T-helper 1 cell (primary cell): ENCODE measurements at places on chromosomes 7 and 10.

DNA sequence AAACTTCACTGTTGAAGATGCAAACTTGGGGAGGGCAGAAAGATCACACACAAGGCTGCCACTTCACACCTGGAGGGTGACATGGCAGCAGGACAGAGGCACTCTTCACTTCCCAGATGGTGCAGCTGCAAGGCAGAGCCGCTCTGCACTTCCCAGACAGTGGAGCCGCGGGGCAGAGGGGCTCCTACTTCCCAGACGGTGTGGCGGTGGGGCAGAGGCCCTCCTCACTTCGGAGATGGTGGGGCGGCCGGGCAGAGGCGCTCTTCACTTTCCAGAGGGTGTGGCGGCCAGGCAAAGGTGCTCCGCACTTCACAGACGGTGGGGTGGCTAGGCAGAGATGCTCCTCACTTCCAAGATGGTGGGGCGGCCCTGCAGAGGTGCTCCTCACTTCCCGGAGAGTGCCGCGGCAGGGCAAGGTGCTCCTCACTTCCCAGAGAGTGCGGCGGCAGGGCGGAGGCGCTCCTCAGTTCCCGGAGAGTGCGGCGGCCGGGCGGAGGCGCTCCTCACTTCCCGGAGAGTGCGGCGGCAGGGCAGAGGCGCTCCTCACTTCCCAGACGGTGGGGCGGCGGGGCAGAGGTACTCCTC is 58.3 kb upstream of the PPP1R9A start:
- DNase-seq = no peak

- no peak for DNase-seq
These were observed 203.5 kb downstream of the RNLS start for GRCh38 chr10:88379575-88379974.

- DNase-seq = no peak
These were observed 55.2 kb downstream of the FHIP2A start for GRCh38 chr10:114876602-114877300.

DNA sequence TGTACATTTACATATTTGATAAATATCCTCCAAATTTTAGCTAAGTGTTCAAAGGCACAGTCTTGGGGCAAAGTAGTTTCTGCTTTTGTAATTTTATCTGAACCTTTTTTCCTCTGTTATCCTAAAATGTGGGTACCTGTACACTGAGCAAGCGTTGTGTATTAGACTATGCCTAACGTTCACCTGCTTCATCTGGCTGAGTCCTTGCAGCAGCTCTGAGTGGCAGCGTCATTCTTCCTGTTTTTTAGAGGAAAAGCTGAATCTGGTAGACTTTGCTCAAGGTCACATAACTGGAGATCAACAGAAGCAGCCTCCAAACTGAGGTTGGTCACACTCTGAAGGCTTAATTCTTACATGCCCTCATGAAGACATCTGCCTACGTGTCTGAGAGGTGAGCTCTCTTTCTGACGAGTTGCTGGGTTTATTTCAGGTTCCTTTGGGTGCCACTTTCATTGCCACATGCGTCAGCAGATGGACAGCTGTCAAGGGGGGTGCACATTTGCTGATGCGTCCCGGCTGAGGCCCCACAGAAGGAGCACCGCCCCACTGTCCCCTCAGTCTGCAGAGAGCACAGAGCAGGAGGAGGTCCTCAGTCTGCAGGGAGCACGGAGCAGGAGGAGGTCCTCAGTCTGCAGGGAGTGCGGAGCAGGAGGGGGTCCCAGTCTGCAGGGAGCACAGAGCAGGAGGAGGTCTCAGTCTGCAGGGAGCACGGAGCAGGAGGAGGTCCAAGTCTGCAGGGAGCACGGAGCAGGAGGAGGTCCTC is 406.5 kb upstream of the SHH start:
- no peak for DNase-seq

DNA sequence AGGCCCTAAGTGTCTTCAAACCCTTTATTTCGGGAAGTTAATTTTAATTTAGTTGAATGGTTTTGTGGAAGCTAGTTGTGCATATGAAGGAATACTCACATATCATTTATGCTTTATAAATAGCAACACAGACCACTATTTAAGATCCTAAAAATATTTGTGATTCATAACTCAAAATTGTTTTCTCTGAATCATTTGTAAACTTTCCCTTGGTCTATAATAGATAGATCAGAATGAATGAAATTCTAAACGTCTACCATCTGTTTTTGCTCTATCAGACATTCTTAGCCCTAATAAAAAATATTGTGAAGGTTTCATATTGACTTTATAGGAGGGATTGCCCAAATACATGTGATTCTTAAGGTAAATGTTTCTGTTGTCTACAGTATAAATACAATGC is 43.5 kb downstream of the LOXL4 start:
- no peak for DNase-seq

- DNase-seq = no peak
These were observed 102.9 kb downstream of the ELAPOR2 start for GRCh38 chr7:86956567-86956966.

- DNase-seq = no peak
These were observed 178.7 kb upstream of the PRSS58 start for GRCh38 chr7:142436601-142437000.

DNA sequence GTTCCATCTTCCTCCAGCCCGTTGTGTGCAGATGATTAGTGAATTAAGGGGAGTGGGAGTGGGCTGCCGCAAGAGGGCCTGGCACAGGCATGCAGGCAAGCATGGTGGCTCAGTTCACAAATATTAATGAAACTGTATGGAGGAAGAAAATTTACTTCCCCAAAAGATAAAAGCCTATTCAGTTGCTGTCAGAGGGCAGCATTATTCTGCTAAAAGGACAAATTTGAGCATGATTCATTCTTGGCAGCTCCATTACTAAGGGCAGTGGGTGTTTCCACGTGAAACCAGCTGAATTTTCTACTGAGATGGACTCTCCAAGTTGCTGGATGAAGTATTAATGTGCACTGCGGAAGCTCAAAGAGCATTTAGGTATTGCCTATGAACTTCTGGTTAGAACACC is 90.9 kb upstream of the WDR11 start:
- DNase-seq = no peak

DNA sequence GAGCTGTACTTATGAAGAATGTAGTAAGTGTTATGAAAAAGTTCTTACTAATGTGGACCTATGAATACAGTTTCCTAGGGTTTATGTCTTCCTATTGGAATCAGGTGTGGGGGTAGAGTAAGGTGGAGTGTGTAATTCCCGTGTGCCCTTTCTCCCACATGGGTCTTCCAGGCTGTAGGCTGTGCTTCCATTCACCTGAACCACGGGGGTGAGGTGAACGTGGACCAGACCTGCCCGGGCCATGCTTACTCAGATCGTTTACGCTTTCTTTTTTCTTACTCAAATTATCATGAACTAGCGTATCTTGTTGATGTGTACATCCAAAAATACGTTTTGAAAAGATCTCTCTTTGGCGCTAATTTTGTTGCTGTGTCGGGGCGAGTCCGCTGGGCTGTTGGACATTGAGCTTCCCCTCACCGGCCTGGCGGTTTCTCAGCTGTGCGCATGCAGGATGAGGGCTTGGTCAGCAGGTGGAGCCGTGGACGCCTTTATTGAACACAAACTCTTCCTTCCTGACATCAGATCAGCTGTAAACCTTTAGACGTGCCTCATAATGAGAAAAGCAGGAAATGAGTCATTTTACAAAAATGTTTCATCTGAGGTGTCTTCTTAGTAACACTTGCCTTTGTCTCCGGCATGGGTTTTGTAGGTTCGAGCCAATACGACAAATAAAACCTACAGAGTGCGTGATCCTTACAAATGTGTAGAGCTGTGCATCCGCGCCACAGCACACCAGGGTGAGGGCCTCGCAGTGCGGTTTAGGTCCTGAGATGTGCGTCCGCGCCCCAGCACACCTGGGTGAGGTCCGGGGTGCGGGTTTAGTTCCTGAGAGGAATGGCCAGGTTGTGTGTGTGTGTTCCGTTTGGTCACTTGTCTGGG is 53.8 kb downstream of the WDR37 start:
- DNase-seq = peak; percentile 61

GRCh38 chr10:51083356-51083853 is 9.1 kb downstream of the PRKG1 start:
- DNase-seq = no peak

GRCh38 chr7:155455132-155455693 is 2.7 kb upstream of the EN2 start:
- no peak for DNase-seq

DNA sequence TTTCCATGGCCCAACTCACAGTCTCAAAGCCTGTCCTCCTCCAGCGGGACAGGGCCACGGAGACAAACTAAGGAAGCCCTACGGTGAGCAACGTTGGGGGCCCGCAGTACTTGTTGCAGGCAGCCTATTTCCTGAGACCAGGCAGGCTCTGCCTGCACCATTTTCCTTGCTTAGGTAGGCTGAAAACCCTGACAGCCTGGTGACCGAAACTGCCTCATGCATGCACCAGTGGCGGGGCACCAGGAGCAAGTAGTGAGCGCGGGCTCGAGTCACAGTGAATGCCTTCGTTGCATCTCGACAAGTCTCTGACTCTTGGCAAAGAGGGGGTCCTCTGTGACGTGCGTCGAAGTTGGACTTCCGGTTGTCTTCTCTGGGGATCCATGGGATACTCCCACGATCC is 23.3 kb upstream of the ZNF273 start:
- DNase-seq = no peak

- no peak for DNase-seq
These were observed 69.7 kb upstream of the FHIP2A start for GRCh38 chr10:114751856-114752255.

- no peak for DNase-seq
These were observed 27.5 kb downstream of the DPCD start for GRCh38 chr10:101615525-101616116.

DNA sequence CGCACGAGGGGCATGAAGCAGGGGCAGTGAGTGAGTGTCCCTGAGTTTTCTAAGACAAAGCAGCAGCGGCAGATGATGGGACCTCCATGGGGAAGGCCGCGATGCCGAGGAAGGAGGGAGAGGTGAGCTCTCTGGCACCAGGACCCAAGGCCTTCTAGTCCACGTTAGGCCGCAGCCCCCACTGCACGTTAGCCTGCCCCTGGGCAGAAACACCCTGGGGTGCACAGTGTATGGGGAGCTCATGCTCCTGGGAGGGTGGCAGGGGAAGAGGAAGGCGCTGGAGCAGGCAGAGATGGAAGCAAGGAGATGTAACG is 97.3 kb upstream of the IKZF1 start:
- DNase-seq = no peak

DNA sequence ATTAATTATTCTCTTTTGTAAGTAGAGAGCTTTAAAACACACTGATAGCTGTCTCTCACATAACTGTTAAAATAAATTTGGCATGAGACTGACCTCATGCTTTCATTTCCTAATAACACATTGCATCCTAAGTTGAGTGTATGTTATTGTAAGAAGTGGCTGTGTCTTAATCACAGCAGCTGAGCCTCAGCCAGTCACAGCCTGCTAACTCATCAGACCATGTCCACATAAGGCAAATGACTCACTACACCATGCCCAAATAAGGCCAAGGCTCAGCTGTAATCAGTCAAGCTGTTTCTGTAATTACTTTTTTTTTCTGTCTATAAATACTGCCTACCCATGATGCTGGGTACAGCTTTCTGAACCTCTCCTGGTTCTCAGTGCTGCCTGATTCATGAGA is 860.9 kb downstream of the XPNPEP1 start:
- no peak for DNase-seq

- no peak for DNase-seq
These were observed 2.6 kb downstream of the ST7 start for GRCh38 chr7:116955801-116956476.

DNA sequence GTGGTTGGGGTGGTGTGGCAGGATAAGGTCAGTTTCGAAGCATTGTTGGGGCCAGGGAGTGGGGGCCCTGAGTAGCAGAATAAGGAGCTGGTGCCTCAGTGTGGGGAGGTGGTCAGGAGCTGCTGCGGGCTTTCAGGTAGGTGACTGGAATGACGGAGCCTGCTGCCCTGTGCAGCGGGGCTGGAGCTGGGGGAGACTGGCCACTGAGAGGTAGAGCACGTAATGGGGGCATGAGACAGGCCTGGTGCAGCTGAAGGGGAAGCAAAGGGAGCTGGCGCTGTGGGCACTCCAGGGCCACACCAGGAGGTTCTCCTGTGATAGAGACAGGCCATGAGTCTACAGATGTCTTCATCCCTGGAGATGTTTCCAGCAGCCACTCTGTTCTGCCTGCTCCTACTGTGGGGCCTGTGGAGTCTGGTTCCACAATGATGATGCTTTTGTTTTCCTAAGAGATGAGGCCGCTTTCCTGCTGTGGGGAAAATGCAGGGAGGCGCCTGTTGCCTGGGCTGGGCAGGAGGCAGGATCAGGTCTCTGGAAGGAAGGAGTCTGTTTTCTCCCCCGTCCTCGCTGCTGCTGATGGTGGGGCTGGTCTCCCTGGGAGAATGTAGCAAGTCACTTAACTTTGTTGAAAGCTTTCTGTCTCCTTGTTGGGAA is 31.1 kb downstream of the NUB1 start:
- no peak for DNase-seq

- no peak for DNase-seq
These were observed 732.6 kb downstream of the CCSER2 start for GRCh38 chr10:85060944-85061343.

DNA sequence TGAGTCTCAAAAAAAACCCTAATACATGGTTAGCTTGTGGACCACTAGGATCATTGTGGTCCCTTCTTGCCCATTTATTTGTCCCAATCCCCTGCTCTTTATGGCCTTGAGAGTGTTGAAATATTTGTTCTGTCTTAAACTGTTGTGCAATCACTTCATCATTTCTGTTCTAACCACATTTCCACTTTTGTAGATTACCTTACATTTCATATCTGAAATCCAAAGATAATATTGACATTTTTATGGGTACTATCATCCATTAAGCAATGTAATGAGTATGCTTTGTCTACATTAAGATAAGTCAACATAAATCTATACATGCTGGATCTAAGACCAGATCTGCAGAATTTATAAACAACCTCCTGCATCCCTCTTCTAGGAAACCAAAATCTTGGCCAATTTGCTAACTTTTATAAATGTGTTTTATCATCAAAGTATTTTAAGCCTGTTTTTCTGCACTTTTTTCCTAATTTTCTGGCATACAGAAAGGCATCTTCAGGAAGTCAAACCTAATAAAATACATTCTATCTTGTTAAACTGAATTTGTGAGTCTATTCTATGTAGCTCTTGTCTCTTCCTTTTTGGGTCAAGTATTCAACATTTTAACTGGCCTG is 359.4 kb upstream of the CELF2 start:
- DNase-seq = no peak

DNA sequence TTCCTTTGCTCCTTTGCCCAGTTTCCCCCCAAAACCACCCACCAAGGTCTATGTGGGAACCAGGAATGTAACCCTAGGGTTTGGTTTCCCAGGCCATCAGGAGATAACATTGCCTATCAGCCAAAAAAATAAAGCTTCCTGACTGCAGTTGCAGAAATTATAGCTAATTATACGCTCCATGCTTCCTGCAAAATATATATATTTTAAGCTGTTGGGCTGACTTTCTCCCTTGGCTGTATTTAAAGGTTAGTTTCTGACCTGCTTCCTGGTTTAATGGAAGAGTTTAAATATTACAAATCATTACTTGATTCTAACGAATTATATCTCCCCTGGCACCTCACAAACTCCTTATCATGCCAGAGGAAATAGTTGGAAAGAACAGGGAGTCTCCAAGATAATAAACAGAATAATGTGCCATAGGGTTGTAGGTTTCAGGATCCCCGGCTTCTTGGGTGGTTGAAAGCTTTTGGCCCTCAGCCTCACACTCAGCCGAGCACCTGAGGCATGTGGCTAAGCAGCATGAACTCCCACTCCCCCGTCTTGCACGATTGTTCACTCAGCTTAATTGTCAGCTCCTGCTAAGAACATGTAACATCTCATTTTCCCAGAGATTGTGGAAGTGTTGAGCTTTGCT is 79.9 kb downstream of the FZD1 start:
- no peak for DNase-seq
